ENCODE measurements at places on chromosomes 4 and X.
A peak's percentile ranks its signal among the peaks of the same experiment; 100 is the strongest.

GRCh38 chr4:131499141-131499873 lies 1649.8 kb upstream of the PCDH10 start:
- DNase-seq: no peak

DNA sequence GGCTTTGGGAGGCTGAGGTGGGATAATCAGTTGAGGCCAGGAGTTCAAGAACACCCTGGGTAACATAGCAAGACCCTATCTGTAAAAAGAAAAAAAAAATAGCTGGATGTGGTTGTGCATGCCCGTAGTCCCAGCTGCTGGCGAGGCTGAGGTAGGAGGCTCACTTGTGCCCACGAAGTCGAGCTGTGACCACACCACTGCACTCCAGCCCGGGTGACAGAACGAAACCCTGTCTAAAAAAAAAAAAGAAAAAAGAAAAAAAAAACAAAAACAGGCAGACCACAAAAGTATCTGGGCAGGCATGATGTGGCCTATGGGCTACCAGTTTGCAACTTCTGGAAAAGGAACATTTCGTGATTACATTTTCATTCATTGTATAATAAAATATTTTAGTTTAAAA lies 38.1 kb upstream of the RASGEF1B start:
- DNase-seq: no peak

DNA sequence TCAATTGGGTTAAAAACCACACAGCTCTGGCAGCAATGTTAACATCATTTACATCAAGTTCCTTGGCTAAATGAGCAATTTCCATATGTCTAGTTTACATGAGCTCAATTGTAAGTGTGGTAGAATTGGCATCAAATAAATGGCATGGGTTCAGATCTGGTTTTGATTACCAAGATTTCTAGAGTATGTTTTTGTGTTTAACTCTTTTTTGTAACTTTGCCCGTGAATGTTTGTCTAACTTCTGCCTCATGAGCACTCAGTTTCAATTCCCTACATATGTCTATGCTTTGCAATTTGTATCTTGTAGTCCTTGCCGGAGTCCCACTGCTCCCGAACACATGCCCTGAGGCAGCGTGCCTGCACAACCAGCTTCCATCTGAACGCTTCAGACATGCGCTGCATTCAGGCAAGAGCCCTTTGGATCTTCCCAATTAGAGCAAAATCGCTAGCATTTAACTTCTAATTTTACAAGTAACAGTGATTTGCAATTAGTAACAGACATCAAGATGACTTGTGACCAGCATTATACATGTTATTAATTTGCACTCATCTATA lies 644.4 kb downstream of the TRIML1 start:
- DNase-seq: no peak

DNA sequence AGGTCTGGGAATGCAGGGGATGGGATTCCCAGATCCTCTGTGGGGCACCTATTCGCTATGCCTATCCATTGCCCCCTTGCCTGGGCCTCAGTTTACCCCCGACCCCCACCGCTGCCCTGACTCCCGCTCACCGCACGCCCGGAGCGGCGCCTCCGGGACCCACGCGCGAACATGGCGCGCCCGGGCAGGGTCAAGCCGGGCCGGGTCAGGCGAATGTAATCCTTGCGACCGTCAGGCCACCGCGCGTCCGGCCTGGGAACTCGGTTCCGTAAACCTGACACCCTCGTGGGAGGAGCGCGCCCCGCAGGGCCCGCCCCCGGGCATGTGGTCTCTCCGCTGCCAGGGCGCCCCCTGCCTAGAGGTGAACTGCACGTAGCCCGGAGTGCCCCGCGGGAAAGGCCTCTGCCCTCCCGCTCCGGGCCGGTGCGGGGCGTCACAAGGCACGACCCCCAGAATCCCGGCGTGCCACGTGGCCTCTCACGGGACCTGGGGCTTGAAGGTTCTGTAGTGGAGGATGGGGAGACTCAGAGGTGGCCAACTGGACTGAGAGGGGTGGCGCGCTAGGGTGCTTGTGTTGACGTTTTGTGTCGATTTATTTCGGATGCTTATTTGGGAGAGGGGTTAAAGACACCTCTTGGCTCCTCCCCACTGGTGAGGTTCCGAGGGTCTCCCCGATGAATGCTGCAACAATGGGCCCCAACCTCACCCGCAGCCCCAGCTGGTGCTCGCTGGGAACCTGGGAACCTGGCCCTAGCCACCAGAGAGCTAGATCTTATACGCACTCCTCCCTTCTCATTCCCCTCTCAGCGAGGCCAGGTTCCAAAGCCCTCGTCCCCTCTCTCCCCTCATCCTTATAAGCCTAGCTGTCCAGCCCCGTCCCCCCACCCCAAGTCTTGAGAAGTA lies at the start of gene PRICKLE3:
Gene PRICKLE3, minus strand, starts transcription at position 249 of the 903 bp plus-strand sequence. Its CDS starts 76 bp downstream, at position 173.
- DNase-seq: peak; percentile 44

DNA sequence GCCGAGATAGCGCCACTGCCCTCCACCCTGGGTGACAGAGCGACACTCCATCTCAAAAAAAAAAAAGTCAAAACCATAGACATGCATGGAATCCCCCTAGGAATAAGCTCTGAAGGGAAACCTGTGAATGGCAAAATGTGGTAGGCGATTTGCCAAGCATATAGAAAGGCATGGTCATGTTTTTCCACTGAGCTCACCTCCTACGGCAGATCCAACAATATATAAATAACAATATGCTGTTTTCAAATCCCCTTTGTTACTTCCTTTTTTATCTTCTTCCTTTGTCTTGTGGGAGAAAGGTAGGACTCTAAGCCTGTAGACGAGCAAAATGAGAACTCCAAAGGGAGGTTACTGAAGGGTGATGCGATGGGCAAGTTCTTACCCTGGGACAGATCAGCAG lies 219.0 kb downstream of the PALLD start:
- no peak for DNase-seq

DNA sequence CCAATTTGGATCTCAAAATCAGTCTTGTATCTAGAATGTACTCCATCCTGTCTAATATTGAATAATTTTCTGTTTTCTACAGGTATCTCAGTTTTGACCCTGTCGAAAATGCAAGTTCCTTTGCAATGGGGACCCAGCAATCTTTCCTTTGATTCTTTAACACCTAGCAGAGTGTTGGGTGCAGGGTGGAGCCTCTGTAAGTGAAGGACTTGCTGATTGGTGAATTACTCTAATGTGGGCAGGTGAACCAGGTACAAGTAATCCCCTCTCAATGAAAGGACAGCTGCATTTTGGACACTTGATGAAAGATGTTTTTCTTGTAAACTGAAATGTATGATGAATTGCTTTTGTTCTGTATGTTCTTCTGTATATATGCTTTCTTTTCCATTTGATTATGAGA lies 54.9 kb downstream of the NWD2 start:
- no peak for DNase-seq

- no peak for DNase-seq
Observed at GRCh38 chr4:53558065-53558801, 33.1 kb downstream of the LNX1 start.

GRCh38 chr4:100049872-100050271 lies 99.8 kb upstream of the H2AZ1 start:
- DNase-seq: no peak

DNA sequence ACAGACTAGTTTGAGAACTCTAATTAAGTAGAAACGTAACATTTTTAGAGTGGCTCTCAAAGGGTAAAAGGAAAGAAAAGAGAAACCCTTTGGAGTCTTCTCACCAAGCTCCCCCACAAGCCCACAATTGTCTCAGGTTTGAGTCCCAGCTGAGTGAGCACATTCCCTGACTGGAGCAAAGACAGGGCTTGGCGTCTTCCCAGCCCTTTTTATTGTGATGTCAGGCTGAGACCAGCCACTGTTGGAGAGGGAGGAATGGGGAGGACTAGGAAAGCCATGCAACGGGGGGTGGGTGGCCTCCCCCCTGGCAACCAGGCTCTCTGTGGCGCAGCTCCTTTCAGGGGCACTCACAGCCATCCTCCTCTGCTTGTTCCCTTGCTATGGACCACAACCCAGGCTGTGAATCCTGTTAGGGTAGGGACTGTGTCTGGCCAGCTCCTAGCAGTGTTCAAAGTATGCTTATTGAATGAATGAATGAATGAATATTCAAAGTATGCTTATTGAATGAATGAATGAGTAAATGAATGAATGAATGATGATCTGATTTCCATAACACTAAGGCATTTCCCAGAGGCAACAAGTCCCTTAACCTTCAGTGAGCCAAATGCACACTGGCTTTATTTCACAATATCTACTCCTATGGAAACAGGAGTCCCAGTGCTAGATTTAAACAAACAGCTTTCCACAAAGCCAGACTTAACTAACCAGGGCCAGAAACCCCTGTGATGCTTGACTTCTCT lies 413.3 kb downstream of the MID1IP1 start:
- DNase-seq: no peak

- DNase-seq: no peak
Observed at GRCh38 chr4:39450618-39451017, 8.1 kb downstream of the RPL9 start.

DNA sequence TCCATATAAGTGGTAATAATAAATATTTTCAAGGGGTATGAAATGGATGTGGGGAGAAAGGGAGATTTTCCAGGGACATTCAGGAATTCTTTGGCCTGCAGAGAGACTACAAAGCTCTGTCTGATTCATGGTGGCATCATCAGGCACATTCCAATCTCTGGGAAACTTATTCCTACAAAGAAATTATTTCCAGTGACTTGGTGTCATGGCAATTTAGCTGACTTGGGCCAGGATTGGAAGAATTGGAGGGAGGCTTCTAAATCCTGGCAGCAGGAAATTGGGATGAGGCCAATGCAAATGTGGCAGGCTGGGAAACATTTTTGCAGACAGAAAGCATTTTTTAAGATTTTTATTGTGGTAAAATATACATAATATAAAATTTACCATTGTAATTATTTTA lies 204.6 kb downstream of the RTL9 start:
- DNase-seq: no peak

DNA sequence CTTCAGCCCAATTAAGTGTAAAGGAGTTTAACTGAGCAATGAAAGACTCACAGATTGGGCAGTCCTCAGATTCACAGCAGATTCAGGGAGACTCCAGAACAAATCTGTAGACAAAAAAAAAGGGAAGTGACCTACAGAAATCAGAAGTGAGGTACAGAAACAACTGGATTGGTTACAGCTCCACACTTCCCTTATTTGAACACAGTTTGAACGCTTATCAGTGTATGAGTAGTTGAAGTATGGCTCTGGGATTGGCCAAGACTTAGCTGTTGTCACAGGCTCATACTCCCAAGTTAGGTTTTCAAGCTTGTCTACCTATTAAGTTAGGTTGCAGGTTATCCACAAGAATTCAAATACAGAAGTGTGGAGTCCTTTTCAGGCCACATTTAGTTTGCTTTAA lies 112.4 kb upstream of the ELOVL6 start:
- DNase-seq: no peak

- DNase-seq: no peak
Observed at GRCh38 chr4:148735432-148736155, 293.4 kb upstream of the NR3C2 start.

DNA sequence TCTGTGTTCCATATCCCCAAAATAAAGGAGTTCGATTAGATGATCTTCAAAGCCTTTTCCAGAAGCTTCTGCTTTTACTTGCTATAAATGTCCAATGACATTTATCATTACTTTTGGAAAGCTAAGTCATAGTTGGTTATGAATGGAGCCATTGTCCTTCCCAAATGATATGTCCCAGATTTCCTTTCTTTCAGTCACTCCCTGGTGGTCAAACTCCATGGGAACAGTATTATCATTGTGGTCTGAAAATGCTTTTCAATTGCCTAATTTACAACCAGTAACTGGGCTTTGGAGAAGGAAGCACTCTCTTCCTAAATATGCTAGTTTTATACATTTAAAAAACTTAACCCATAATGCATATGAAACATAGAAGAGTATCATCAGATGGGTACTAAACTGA lies 571.5 kb upstream of the AMOT start:
- no peak for DNase-seq

DNA sequence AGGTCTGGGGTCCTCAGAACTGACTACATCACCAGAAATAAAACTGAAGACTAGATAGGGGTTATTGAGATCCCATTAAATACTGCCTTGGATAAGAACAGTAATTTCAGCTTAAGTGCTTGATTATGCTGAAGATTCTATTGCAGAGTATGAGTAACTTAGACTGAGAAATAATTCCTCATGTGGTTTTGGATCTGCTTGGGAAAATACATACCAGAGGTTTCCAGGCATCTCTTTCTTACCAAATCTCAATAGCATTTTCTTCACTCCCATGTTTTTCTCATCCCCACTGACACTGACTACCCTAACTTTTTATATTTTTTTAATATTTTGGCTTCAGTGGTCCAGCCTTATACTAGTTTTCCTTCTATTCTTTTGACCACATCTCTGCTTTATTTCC lies 92.0 kb upstream of the TEX13D start:
- no peak for DNase-seq

DNA sequence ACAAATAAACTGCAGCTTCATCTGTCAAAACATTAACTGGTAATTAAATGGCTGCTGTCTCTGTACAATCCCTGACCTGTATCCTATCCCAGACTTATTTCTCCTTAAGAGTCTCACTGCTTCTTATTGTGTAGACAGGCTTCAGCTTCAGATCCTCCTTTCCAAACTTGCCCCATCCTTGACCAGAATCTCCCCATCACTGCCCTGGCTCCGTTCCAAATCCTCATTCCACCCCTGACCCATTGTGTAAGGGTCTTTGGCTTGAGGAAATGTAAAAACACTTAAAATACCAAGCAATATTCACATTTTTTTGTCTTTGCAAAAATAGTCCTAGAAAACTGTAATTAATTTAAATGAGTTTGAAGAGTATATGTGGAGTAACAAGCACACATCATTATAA lies 152.6 kb upstream of the VEGFC start:
- DNase-seq: no peak

DNA sequence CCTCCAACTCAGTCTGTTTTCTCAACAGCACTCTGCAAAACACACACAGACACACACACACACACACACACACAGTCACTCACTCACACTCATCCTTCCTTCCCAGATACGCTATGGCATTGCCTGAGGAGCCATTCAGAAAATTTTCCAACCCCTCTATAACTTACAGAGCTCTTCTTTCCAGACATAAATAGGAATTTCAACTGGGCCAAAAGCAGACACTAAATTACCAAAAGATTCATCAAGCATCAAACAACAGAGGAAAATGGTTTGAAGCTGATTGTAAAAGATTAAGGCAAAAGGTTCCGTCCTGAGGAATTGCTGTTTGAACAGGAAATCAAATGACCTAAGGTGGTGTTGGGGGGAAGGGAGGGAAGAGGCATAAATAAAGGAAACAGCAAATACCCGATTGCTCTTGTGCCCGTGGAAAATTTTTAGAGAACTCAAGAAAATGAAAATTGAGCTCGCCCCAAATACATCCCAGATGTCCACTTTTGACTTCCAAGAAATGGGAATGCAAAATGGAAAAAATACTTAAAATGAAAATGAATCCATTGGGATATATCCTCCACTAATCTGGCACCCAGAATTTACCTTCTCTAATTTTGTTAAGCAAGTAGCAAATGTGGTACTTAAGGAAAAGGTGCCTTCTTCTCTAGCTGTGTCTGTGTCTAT lies 183.6 kb downstream of the QDPR start:
- no peak for DNase-seq

DNA sequence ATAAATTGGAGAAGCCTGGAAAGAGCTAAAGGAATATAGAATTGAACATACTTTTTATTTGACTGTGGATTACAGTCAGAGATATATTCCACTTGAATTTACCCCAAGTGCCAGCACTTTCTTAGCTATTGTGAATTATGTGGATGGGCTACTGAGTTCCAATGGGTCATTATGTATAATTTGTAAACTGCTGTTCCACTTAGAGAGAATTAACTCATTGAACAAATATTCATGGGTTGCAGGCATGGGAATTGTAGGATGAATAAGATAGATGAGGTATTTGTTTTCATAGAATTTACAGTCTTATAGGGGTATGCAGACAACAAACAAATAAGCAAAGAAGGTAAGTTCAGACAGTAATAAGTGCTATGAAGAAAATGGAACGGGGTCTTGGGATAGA lies 195.7 kb downstream of the SHROOM3 start:
- peak; percentile 16 for DNase-seq

Data from NCI-H1105 treated with DMSO at 0.1 percent for 48 hours (cell line).